ENCODE measurements at places on chromosomes 2 and 18.

GRCh38 chr2:167595839-167596471, 651.4 kb downstream of the STK39 start:
- DNase-seq: no peak

- DNase-seq: no peak
Measured at GRCh38 chr2:48691935-48692691, 63.4 kb downstream of the LHCGR start.

GRCh38 chr2:11767779-11768178, 21.3 kb downstream of the LPIN1 start:
- no peak for DNase-seq

- no peak for DNase-seq
Measured at GRCh38 chr2:143426296-143426695, 297.1 kb downstream of the ARHGAP15 start.

GRCh38 chr2:37389989-37390765, 45.7 kb downstream of the QPCT start:
- DNase-seq: peak; percentile 35

- no peak for DNase-seq
Measured at GRCh38 chr2:205878999-205879762, 196.9 kb downstream of the NRP2 start.

DNA sequence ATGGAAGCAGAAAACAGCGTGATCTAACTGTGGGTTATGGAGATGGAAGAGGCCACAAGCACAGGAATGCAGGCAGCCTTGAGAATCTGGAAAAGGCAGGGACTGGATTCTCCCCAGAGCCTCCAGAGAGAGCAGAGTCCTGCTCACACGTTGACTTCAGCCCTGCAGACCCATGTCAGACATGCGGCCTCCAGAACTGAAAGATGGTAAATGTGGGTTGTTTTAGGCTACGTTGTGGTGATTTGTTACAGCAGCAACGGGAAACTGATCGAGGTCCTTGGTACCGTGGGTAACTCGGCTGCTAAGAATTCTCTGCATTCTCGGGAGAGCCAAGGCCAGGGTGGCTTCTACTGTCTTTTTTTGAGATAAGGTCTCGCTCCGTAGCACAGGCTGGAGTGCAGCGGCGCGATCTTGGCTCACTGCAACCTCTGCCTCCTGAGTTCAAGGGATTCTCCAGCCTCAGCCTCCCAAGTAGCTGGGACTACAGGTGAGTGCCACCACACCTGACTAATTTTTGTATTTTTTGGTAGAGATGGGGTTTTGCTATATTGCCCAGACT, 97.1 kb downstream of the ACKR3 start:
- DNase-seq: no peak

DNA sequence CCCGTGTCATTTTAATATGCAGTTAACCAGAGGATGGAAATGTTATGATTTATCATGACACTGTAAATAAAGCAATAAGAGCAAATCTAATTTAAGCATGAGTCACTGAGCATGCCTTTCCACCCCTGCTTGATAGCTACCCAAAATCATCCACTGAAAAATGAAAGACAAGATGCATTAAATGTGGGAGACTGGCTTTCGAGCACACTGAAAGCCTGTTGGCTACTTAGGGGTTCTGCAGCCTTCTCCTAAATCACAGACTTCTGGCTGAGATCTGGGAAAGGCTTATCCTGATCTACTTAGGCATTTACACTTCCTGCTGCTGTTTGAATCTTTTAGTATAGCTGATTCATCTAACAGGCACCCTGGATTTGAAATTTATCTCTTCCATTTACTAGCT, 778.3 kb upstream of the CDH7 start:
- DNase-seq: no peak

Data from renal cortex interstitium (tissue), 15 donors.